Mammary epithelial cell (primary cell): ENCODE measurements at places on chromosomes 2 and 18. TPM values are rescaled to one million over a fixed set of nuclear protein-coding genes. Genes with fewer than 3 reads are reported as not detected.

ACYP2 gene
- total RNA-seq, result 19.3 TPM

TRIM43 gene
- not detected for total RNA-seq

CNRIP1 gene
- total RNA-seq, result under 0.01 TPM

MYL12A gene
- 570 TPM for total RNA-seq

CD207 gene
- total RNA-seq, result not detected in 2 replicates

POU3F3 gene
- total RNA-seq, result not detected

FBXO36 gene
- total RNA-seq, result 5.2 TPM
